ENCODE measurements at places on chromosomes 12 and 14.

- DNase-seq = no peak
These were observed 202.9 kb upstream of the ATXN7L3B start for GRCh38 chr12:74334780-74335179.

DNA sequence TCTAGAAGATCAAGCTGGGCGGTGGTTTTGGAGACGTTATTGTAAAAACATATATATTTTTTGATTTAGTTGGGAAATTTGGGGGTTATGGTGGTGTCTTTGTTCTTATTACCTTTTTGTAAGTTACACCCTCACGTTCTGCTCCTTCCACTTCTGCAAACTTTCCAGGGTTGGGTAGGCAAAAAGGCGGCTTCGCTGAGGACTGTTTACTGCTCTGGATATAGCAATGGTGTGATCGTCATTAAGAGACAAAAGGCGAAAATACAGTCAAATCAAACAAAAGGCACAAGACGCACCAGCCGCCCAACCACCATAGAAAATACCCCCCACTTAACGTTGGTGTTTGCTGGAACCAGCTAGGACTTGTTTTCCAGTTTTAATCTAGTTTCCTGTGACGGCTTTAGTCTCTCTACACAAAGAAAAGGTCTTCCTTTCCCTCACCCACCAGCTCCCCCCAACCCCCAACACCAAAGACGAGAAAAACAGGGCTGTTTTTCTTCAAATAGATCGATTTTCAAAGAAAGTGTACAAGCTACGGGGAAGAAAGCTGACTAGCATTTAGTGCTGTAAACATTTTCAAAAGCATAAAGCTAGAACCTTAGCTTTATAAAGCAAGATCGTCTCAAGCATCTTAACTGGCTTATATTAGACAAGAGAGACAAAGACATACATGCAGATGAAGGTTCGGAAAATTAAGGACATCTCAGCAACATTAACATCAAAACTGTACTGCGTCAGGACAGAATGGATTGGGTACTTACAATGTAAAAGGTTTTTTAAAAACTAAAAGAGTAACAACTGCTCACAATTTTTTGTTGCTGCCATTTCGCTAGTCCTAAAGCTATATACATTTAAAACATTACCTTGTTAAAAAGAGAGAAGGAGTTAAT, 2.0 kb upstream of the SETD1B start:
- DNase-seq = no peak

GRCh38 chr14:56160088-56160487, 41.9 kb downstream of the PELI2 start:
- no peak for DNase-seq

DNA sequence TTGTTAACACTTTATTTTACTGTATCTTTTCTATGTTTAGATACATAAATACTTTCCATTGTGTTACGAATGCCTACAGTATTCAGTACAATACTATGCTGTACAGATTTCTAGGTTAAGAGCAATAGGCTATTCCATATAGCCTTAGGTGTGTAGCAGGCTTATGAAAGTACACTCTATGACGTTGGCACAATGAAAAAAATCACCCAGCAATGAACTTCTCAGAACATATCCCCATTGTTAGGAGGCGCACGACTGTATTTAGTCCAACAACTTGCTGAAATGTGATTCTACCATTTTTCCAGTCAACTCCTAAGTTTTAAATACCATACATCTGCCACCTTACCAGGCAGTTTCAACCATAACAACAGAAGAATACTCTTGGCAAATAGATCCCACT, 1.8 kb downstream of the PARP11 start:
- no peak for DNase-seq

- DNase-seq = no peak
These were observed 10.9 kb upstream of the ULK1 start for GRCh38 chr12:131883521-131883900.

GRCh38 chr12:41709012-41709411, 435.7 kb downstream of the GXYLT1 start:
- DNase-seq = no peak

GRCh38 chr14:60502541-60502940, 6.4 kb upstream of the SIX6 start:
- no peak for DNase-seq

- no peak for DNase-seq
These were observed 69.6 kb downstream of the GSC start for GRCh38 chr14:94700336-94700735.

DNA sequence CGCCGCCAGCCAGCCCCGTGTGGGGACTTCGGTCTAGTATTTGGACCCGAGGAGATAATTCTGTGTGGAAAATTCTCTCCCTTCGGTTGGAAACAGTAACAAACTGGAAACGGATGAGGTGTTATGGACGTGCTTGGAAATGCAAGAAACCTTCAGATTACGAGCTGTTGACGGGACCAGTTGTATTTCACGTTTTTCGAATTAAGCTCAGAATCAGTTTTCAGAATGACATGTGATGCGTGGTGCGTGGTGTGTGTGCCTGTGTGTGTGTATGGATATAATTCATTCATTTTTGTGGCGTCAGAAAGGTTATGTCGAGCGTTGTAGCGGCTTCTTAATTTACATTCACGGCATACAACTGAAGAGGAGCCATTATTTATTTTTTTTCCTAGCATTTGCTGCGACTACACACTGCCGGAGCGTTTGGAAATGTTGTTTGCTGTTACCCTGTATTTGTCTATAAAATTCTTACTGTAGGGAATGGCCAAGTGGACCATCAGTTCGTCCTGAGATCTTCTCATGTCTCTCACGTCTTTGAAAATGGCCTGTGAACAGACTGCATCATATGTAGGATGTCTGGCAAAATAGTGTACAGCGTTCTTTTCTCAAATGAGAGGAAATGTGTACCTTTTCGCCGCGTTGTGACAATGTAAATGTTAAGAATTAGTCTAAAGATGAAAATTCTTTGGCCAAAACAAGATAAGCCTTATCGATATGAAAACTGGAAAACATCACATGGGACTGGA, 1.3 kb downstream of the TRAF3 start:
- no peak for DNase-seq

- no peak for DNase-seq
These were observed 27.0 kb downstream of the RIN3 start for GRCh38 chr14:92540472-92541048.

- no peak for DNase-seq
These were observed 643.8 kb upstream of the ALG10B start for GRCh38 chr12:37672655-37673260.

Data from activated CD4-positive, alpha-beta T cell treated with anti-CD3 and anti-CD28 coated beads for 1 hour (primary cell).